Kidney epithelial cell (primary cell): ENCODE measurements at places on chromosomes 5 and 9. TPM values are rescaled to one million over a fixed set of nuclear protein-coding genes. Genes with fewer than 3 reads are reported as not detected.

Gene RAD50
- total RNA-seq, result 27.8 and 35.1 TPM in 2 replicates

Gene C5orf63
- 2.9 and 4.0 TPM in 2 replicates for total RNA-seq

DNA sequence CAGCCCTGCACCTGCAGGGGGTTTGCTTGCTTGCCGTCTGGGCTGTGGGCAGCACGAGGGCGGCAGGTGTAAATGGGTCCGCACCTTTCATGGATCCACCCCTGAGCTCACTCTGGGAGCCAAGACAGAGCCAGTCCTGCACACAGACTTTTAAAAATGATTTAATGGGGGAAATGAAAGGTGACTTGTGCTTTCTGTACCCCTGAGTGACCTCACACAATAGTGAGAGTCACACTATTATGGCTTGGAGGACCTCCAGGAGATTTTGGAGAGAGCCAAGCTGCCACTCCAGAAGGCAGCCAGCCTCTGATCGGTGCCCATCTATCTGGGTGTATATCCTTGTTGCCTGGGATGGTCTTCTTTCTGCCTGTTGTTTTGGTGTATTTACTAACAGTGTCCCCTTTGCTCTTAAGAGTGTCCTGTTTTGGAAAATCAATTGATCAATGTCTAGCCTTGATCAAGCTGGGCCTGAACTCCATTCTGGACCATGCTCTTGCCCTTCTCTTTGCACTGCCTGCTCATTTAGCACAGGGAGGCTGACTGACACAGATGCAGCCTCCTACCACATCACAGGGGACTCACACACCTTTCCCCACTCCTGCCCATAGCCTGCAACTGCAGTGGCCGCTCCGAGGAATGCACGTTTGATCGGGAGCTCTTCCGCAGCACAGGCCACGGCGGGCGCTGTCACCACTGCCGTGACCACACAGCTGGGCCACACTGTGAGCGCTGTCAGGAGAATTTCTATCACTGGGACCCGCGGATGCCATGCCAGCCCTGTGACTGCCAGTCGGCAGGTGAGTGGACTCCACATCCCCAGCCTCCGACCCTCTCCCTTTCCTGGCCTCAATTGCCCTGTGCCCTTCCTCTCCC lies 29.5 kb downstream of the LAMC3 start:
- DNase-seq, result no peak

DNA sequence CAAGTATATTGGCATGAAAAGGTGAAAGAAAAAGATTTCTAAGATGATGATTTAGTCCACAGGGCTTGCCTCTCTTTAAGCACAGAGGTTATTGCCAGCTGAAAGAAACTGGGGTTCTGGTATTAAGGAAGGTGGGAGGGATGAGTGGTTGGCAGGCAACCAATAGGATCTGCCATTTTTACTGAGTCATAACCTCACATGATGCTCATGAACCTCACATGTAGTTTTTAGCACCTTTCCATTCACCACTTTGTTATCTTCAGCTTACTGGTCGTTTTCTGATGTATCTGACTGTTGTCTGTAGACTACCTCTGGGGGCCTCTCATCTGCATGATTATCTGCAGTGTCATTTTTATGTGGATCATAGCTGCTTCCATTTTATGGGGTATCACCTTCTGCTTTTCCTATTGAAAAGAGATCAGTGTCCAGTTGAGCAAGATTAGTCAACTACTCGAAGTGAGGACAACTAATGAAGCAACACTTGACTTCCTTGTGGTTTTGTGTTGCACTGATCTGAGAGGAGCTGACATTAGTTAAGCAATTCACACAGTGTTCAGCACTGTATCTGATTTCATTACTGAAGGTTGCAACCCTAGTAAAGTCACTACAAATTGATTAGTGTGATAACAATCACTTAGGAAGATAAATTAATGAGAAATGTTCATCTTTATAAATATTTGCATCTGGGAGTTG lies 186.3 kb downstream of the SGCD start:
- DNase-seq, result no peak

GRCh38 chr5:148967783-148968182 lies 95.1 kb downstream of the SH3TC2 start:
- no peak for DNase-seq
